Right forelimb (tissue), 1 donor: ENCODE measurements at places on chromosomes 4 and X.

GRCh38 chrX:9163214-9163709 is 129.3 kb upstream of the FAM9B start:
- DNase-seq = no peak

DNA sequence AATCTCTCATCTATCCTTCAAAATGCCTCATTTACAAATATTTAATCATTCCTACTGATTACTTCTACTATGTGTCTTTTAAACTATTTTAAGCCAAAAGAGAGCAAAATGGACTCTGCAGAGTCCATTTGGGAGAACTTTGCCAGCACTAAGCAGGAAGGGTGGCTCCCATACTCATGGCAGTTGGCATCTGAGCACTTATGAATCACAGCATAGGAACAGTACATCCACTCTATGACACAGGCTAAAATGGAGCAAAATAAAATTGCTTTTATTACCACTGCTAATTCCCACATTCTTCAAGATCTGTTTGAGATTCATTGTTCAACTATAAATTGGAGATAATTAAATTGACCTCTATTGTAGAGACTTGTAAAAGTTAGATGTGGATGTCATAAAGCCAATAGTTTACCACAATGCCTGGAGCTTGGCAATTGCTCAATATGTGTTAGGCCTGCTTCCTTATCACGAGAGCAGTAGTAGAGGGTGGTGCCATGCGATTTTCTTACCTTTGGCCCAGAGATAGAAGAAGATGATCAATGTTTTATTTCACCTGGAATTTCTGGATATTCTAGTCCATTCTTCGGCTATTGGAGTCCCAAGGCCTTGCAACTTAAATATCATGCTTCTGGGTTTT is 19.1 kb downstream of the HPGD start:
- no peak for DNase-seq

DNA sequence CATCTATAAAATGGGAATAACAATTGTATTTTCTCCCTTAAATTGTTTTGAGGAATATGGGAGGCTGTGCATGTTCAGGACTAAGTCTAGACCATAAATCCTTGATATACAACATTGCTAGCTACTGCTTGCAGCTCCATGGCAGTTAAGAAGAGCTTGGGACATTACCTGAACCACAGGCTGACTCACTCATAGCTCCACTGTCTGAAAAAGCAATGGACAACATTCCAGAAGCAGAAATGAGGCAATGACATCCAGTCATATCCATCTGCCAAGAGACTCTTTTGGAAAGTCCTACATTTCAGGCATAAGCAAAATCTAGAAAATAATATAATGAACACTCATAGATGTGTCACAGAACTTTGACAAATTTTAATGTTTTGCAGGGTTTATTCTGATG is 167.3 kb upstream of the LEF1 start:
- DNase-seq = no peak

- no peak for DNase-seq
Measured at GRCh38 chr4:19987746-19988145, 264.0 kb upstream of the SLIT2 start.

DNA sequence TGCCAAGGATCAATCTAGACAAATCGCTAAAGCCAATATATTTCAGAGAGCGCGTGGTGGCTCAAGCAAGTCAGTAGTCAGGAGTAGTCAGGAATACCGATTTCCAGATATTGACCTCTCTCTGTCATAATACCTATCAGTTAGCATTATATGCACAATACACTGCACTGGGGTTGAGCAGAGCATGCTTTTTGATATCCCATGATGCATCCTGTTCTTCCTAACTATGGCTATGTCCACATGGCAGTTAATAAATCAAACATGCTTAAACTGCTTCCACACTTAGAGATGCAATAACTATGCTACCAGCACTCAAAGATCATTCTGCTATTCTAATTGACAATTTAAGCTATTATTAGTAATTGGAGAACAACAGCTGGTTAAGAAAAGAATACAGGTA is 6.2 kb downstream of the BRWD3 start:
- DNase-seq = no peak

GRCh38 chr4:149403081-149403480 is 412.6 kb downstream of the IQCM start:
- no peak for DNase-seq

GRCh38 chr4:74522251-74522991 is 77.5 kb downstream of the AREG start:
- DNase-seq = no peak

DNA sequence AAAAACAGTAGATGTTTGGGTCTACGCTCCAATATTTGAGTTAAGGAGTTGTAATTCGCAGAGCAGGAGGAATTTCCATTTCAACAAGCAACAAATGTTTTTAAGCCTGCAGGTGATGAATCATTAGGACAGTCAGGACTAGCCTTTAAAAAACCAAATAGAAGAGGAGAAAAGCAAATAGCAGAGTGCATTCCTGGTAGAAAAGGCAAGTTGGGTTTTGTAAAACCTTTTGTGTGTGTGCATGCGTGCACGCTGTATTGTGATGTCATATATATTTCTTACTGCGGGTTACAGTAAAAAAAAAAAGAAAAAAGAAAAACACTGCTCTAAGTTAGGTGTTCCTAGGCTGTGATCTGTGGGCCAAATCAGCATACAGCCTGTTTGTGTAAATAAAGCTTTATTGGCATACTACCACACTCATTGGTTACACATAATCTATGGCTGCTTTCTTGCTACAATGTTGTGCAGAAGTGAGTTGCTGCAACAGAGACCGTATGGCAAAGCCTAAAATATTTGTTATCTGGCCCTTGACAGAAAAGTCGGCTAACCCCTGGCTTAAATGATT is 135.6 kb downstream of the MID1 start:
- no peak for DNase-seq

GRCh38 chrX:154123241-154124219 is 20.5 kb upstream of the OPN1LW start:
- DNase-seq = no peak
